Activated effector memory CD4-positive, alpha-beta T cell treated with anti-CD3 and anti-CD28 coated beads, Interleukin-2, amount 50 U/mL, for 16 hours (primary cell): ENCODE measurements at places on chromosomes 16 and 17.

GRCh38 chr16:16014329-16015224 is 65.2 kb downstream of the ABCC1 start:
- DNase-seq, result no peak

DNA sequence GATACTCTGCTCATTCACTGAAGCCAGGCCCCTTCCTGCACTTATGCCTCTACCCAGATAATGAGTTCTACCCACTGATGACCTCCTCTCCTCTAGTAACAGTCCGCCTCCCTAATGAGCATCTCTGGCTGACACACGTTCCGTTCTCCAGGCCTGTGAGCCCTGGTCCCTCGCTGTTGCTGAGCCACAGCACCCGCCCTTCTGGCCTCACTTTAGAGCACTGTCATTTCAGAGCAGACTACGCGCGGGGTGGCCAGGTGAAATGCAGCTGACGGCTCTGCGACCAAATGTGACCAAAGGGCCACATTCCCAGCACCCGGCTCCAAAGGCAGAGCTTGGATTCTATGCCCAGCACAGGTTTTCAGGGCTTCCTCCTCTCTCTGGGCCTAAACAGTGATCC is 13.8 kb downstream of the PSMD3 start:
- no peak for DNase-seq

- DNase-seq, result no peak
Measured at GRCh38 chr16:72142476-72142875, 29.5 kb downstream of the PMFBP1 start.

GRCh38 chr17:45428050-45428617 is 4.5 kb downstream of the ARHGAP27 start:
- DNase-seq, result peak; percentile 93

GRCh38 chr17:28745786-28746411 is 2.1 kb downstream of the TRAF4 start:
- no peak for DNase-seq

DNA sequence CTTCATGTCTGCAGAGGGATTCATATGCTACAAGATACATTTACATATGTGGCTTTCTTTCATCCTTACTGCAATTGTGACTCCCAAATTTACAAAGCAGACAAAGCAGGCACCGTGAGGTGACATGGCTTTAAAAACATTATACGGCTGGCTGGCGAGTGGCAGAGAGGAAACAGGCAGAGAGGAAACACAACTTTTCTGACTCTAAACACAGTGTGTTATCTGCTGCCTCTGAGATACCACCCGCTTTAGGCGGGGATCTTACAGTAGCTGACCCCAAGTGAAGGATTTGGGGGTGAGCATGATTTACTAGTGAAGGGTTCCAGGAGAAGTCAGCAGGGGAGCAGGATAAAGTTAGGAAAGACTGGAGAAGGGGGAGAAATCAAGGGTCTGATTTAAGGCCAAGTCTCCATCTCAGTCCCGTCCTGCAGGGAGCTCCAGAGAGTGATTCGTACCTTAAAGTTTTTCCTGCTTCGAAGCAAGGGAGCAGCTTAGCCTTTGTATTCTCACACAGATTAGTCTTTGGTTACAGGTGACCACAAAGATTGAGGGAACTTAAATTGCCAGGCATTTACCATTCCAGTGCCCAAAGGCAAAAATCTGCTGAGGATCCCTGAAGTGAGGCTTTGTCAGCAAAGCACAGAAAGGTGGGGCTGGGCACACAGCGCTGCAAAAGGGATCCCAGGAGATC is 355.0 kb downstream of the GRIN2A start:
- DNase-seq, result no peak

- no peak for DNase-seq
Measured at GRCh38 chr17:55430541-55431288, 9.1 kb upstream of the MMD start.

DNA sequence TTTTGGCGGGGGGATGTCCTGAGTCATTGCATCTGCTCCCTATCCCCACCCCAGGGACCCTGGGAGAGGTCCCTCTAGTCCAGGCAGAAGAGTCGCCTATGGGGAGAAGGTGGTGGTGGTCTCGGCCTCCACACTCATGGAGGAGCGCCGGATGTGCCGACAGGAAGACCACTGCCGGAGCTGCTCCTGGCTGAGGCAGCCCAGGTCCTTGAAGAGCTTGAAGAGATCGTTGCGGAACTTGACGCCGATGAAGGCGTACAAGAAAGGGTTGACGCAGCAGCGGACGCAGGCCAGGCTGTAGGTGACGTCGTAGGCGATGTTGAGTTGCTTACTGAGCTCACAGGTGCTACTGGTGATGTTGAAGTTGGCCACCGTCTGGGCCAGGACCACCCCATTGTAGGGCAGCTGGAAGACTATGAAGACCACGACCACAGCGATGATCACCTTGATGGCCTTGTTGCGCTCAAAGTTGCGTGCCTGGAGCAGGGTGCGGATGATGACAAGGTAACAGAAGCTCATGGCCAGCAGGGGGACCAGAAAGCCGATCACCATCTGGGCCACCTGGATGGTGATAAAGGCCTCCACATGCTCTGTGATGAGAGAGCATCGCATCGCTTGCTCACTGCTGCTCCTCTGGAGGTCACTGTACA is 10.5 kb downstream of the CCR7 start:
- DNase-seq, result peak; percentile 64

DNA sequence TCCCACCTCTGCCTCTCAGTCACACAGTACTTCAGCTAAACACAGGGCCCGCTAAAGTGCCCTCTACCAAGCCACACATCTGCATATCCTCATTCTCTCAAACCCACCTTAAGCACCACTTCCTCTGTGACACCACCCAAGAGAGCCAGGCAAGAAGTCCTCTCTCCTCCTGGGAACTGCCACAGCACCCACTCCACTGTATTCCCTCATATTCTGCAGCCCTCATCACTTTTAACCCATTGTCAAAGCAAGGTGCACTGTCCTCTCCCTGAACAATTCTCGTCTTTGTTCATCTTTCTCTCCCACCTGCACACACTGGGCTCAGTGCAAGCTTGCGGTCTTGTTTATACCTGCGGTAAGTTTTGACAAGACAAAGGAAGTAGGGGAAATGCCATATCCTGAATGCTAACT is 13.6 kb downstream of the CHD9 start:
- DNase-seq, result no peak

DNA sequence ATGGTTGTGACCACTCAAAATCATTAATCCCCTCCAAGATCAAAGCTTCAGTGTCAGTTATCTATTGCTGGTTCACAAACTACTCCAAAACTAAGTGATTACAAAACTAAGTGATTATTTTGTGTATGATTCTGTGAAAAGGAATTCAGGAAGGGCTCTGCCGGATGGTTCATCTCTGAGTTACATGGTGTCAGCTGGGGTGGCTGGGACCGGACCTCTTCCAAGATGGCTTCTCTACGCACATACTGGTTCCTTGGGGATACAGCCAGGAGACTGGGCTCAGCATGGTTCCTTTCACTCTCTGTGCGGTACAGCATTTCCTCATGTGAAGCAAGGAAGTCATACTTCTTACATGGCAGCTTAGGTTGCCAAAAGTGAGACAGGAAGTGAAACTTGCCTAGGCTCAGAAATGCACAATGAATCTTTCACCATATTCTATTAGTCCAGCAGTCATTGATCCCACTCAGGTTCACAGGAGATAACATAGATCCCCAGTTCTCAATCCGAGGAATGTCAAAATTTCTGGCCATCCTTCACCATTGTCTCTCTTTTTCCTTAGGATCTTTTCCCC is 97.9 kb upstream of the IRX6 start:
- no peak for DNase-seq

DNA sequence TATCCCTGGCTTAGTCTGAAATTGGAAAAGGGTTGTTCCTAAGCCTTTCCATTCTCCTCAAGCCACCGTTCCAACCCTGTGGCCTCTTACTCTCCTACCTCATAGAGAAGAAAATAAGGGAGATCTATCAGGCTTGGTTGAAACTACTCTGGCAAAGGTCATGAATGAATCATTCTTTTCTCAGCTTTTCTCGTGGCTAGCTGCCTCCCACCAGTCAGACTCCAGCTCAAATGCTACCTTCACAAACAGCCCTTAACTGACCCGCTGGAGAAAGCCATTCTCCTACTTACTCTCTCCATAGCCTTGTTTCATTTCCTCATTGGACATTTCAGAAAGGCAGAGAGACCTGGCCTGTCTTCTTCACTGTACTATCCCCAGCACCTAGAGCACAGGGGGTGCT is 8.9 kb downstream of the MYH10 start:
- no peak for DNase-seq
